ENCODE measurements at places on chromosomes 12 and 14.
A peak's percentile ranks its signal among the peaks of the same experiment; 100 is the strongest.

GRCh38 chr12:103905730-103906349, 24.4 kb upstream of the HSP90B1 start:
- peak; percentile 80 for DNase-seq

DNA sequence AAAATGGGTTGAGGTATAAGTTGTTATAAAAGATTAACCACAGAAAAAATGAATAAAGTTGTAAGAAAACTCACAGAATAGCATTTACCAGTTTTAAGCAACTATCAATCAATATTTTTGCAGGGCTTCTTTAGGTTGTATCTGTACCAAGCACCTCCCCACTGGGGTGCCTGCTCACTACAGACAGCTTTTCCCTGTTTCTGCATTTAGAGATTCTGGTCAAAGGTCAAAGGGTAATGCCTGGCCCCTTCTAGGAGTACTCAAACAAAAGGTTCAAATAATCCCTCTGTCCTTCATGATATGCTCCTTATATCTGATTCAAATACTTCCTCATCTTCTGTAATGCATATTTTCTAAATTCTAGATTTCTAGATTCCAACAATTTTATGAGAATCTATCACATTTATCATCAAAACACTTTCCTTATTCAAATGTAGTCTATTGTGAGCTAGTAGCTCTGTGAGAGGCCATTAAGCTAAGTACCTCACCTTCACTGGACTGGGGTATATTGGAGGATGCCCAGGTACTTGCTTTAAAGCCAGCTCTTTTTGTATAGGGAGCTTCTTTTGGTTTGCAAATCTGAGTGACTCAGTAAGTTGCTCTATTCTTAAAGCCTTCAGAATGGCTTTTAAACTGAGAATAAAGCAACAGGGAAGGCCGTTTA, 120.7 kb upstream of the PTPRB start:
- no peak for DNase-seq

- peak; percentile 90 for DNase-seq
Observed at GRCh38 chr14:103932791-103933490, 4.7 kb downstream of the TDRD9 start.

DNA sequence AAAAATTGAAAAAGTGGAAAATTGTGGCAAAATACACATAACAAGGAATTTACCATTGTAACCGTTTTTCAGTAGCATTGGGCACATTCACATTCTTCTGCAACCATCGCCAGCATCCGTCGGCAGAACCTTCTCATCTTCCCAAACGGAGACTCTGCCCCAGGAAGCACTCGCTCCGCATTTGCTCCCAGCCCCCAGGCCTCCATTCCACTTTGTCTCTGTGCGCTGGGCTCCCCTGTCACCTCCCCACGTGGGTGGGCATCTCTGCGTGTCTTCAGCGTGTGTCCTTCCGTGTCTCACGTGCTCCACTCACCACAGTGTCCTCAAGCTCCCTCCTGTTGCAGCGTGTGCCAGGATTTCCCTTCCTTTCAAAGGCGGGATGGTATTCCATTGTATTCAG, 9.9 kb downstream of the GPR132 start:
- no peak for DNase-seq

GRCh38 chr14:30600922-30601918, 20.9 kb upstream of the SCFD1 start:
- no peak for DNase-seq

- DNase-seq, result no peak
Observed at GRCh38 chr12:110932046-110932445, 11.7 kb upstream of the MYL2 start.

GRCh38 chr14:34322940-34323418, 139.1 kb downstream of the SPTSSA start:
- DNase-seq, result peak; percentile 35

GRCh38 chr14:58812050-58812910, 174.5 kb downstream of the DACT1 start:
- DNase-seq, result no peak

DNA sequence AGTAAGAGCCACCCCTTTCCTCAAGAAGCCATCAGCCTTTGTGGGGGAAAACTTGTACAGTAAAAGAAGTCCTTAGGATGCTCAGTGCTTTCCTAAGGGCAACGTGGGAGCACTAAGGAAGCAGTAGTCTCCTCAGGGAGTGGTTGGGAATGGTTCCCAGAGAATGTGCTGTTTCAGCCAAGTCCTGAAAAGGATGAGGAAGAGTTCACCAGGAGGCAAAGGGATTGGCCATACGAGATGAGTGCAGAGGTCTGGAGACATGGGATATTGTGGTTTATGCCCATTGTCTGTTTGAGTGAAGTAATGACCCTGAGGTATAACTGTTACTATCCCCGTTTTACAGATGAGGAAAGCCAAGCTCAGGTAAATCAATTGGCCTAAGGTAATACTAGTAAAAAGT, 86.0 kb upstream of the ATF1 start:
- no peak for DNase-seq

- DNase-seq, result peak; percentile 44
Observed at GRCh38 chr14:21711360-21711961, 37.8 kb upstream of the OR4E1 start.

DNA sequence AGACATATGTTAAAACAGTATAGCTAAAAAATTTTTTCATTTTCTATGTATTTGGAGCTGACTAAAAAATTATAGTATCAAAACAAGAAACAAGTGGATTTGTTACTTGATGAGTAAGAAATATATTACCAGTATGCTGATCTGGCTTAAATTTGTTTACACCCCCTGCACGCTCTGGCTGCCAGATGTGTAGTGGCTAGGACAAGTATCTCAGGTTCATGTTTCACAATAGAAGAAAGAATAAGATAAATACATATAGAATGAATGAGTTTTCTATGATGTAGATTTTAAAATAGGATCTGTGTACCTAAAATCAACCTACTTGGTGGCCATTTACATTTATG, 13.1 kb downstream of the NAA30 start:
- DNase-seq, result no peak

DNA sequence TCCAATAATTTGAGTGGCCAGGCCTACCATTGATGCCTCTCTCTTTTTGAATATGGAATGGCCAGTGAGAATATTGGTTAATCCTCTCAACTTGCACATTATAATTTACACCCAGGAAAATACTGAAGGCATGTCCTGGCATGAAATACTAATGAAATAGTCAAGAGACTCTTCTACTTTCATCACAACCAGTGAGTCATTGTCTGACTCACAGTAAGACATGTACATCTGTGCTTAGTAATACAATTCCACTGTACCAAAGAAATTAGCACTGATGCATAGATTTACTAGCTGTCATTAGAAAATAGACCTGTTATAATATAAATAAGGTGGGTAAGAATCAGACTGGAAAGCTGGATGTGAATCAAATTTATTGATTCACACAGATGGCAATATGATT, 31.6 kb downstream of the KCNC2 start:
- DNase-seq, result peak; percentile 99

- DNase-seq, result no peak
Observed at GRCh38 chr12:91801048-91801447, 344.6 kb downstream of the BTG1 start.

GRCh38 chr14:100711493-100711892, 15.2 kb upstream of the DLK1 start:
- no peak for DNase-seq

GRCh38 chr12:32466986-32467711, 67.8 kb downstream of the FGD4 start:
- no peak for DNase-seq

GRCh38 chr14:70245026-70245425, 56.3 kb upstream of the SLC8A3 start:
- peak; percentile 18 for DNase-seq

DNA sequence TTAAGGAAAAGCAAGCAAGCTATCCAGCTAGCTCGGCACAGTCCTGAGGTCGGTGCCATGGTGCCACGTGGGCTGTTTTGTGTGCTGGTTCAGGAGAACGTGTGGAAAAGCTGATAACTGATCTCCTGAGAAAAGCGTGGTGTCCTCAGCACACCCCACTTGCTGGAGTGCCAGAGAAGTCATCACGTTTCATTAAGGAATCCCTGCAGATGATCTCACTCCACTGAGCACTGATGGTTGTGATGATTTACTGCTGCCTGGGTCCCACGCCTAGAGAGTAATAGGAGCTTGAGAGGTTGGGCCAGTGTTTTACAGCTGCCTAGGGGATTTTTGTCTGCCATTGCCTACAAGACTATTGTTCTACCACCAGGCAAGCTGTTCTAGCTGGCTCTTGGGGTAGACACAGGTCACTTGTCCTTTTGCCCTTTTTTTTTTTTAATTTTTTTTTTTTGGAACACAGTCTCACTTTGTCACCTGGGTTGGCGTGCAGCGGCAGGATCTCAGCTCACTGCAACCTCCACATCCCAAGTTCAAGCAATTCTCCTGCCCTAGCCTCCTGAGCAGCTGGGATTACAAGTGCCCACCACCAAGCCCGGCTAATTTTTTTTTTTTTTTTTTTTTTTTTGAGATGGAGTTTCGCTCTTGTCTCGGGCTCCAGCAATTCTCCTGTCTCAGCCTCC, 42.3 kb upstream of the EVL start:
- no peak for DNase-seq

DNA sequence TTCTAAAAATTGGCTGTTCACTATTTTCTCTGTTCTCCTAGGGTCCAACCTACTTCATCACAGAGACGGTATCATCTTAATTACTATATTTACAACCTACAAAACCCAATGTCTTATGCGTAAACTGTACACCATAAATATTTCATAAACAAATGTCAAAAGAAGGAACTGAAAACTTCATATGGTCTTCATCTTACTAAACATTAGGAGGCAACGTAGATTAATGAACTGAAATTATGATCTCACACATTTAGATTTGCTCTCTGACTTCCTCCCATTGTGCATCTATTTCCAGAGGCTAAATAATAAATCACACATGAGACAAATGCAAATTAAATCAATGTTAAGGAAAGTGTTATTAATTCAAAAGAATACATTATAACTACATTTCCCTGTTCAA, 1850.6 kb upstream of the SEL1L start:
- DNase-seq, result no peak

All from bronchial epithelial cell (primary cell).